ENCODE measurements at places on chromosomes 13 and 19.

GRCh38 chr19:18271433-18271841, 2.8 kb downstream of the IQCN start:
- no peak overlapping the region for H3K27ac ChIP-seq
- H3K4me1 ChIP-seq = peaks cover 24% of the 10 kb centered on the region
- no peak overlapping the region for H3K4me3 ChIP-seq
- no peaks in the 10 kb centered on the region for H3K27me3 ChIP-seq
- DNase-seq = no peak
- H3K36me3 ChIP-seq = peaks cover 28% of the 10 kb centered on the region

DNA sequence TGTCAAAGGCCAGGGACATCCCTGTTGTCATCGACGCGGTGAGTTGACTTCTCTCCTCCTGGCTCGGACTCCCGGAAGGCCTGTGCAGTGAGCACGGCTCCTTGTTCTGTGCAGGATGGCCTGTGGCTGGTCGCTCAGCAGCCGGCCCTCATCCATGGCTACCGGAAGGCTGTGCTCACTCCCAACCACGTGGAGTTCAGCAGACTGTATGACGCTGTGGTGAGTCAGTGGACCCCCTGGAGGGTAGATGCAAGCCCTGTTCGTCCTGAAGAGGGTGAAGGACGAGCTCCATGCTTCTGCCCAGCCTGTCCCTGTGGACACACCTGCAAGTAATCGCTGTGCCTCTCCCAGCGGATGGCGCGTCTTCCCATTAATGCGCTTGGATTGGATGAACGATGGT, 19.2 kb downstream of the NAXD start:
- H3K36me3 ChIP-seq = peaks cover 78% of the 10 kb centered on the region
- no peaks in the 10 kb centered on the region for H3K4me1 ChIP-seq
- DNase-seq = peak; percentile 20
- H3K27ac ChIP-seq = no peak overlapping the region
- no peaks in the 10 kb centered on the region for H3K27me3 ChIP-seq

- H3K27ac ChIP-seq = no peak overlapping the region
- no peaks in the 10 kb centered on the region for H3K4me1 ChIP-seq
- no peak for DNase-seq
- H3K36me3 ChIP-seq = no peaks in the 10 kb centered on the region
- H3K27me3 ChIP-seq = no peaks in the 10 kb centered on the region
These were observed 473.1 kb downstream of the TDRD3 start for GRCh38 chr13:60869941-60870613.

DNA sequence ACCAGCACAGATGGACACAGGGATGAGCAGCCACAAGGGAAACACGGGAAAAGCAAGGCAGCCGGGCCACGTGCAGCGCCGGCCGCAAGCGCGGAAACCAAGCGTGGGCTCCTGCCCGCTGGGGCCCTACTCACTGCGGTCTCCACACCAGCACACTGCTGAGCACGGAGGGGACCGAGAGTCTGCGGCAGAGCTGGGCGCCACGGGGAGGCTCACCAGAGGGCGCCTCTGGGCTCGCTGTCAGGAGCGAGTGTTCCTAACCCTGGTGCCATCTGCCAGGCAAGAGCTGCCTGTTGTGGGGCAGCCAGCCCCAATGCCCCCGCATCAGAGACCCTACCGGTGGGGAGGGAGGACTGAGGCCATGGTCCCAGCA, 26.5 kb downstream of the MPND start:
- peaks cover 78% of the 10 kb centered on the region for H3K4me1 ChIP-seq
- DNase-seq = peak; percentile 74

GRCh38 chr19:42440357-42441048, 2.2 kb downstream of the CXCL17 start:
- no peak overlapping the region for H3K27ac ChIP-seq
- peak; percentile 89 for DNase-seq
- no peaks in the 10 kb centered on the region for H3K27me3 ChIP-seq
- no peaks in the 10 kb centered on the region for H3K36me3 ChIP-seq
- peaks cover 34% of the 10 kb centered on the region for H3K4me1 ChIP-seq

DNA sequence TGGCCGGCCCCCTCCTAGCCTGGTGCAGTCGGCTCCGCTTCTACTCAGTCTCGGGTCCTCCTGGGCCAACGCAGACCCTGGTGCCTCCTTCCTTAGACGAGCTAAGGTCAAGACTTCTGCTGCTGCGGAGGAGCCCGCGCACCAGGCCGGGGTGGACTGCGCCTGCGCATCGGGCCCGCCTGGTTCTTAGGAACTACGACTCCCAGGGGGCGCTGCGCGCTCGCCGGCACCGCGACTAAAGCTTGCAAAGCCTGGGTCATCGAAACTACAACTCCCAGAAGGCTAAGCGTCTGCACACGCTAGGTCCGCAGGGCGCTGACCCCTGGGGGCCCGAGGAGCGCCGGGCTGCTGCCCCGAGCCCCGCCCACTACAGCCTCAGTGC, at the start of gene ZNF835:
Gene ZNF835, minus strand, starts transcription at position 145 of the 382 bp plus-strand sequence. CDS start 6,559 bp downstream, outside the sequence.
- H3K27me3 ChIP-seq = no peaks in the 10 kb centered on the region
- H3K4me1 ChIP-seq = peaks cover 10% of the 10 kb centered on the region

DNA sequence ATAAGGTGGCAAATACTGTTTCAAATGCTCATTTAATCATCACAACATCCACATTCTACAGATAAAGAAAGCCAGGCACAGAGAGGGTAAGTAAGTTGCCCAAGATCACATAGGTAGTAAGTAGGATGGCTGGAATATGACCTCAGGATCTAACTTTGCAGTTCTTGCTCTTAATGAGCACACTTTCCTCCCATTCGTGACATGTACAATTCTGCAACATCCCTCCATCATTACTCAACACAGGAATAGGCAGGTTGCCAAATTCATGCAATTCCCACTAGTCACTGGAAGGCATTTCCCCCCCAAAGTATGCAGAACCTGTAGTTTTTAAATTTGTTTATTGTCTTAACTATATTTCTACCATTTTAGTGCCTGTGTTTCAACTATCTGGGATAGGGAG, 109.2 kb downstream of the OLFM4 start:
- H3K4me1 ChIP-seq = no peaks in the 10 kb centered on the region
- DNase-seq = no peak
- H3K27ac ChIP-seq = peak overlapping the region; percentile 24
- H3K36me3 ChIP-seq = no peaks in the 10 kb centered on the region

DNA sequence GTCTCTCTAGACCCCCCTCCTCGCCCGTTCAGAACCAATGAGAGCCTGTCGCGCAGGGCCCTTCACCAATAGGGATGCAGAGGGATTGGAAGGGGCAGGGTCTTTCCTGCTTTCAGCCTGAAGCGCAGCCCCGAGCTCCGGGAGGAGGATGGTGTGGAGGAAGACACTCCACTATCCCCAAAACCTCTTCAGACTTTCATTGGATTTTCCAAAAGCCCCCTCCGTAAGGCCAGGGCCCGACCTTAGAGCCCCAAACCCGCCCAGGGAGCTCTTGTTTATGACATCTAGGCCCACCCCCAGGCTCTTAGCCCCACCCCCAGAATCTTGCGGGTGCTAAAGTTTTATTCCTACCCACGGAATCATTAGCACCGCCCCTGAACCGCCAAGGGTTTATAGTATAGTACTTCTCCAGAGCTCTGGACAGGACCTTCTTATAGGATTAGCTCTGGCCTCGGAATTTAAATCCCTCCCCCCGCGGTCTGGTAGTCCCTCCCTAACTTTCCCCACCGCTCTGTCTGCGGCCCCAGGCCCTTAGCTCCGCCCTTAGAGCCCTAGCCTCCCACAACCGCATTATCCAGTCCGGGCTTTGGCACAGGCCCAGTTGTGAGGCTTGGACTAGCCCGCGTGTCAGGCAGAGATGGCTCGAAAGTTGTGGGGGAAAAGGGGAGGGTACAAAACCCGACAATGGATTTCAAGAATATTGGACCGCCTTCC, 6.6 kb upstream of the EML2 start:
- peak overlapping the region; percentile 54 for H3K4me3 ChIP-seq
- DNase-seq = peak; percentile 76
- peak overlapping the region; percentile 56 for H3K27ac ChIP-seq
- no peaks in the 10 kb centered on the region for H3K36me3 ChIP-seq

DNA sequence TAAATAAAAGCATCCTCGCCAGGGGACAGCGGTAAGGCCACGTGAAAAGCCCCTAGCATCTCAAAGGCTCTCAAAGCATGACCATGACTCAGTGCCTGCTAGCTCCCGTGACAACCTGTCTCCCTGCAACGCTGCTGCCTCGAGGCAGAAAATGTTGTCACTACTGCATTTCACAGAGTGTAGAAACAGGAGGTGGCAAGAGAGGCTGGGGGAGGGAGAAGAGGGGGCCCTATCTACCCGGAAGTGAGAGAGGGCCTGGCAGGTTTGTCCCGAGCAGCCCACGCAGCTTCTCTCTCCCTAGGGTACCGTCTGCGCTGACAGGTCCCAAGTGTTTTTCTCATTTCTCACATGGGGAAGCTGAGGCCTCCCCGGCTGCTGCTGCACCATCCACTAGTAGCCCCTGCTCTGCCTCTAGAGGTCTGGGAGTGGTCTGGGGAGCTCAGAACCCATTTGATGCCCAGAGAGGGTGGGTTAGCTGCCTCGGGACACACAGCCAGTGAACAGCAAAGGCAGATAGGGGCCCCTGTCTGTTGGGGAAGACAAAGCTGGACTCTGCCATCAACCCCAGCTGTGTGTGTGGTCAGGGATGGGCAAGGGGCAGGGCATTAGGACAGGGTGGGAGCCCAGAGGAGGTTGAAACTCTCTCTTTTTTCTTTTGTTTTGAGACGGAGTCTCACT, 3.7 kb downstream of the TINCR start:
- H3K36me3 ChIP-seq = no peaks in the 10 kb centered on the region
- H3K4me3 ChIP-seq = no peak overlapping the region
- H3K4me1 ChIP-seq = no peaks in the 10 kb centered on the region
- H3K27ac ChIP-seq = no peak overlapping the region
- H3K27me3 ChIP-seq = peaks cover 44% of the 10 kb centered on the region

DNA sequence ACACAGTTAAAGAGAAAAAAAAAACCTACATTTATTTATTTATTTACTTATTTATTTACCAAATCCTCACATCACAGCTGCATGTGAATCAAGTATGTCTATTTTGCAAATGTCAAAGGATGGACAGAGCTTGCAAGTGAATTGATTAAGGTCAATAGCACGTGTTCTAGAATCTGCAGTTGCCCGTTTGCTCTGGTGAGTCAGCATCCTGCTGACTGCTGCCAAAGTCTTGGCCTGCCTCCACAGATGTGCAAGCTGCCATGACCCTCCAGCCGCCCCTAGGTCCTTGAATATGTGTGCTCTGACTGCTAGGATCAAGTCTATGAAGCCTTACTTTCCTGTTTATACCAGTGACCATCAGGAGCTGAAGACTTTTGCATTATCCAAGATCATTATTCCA, 320.6 kb downstream of the GPC5 start:
- H3K27me3 ChIP-seq = no peaks in the 10 kb centered on the region
- H3K36me3 ChIP-seq = no peaks in the 10 kb centered on the region
- no peak overlapping the region for H3K4me3 ChIP-seq
- H3K27ac ChIP-seq = no peak overlapping the region
- no peak for DNase-seq
- H3K4me1 ChIP-seq = no peaks in the 10 kb centered on the region

GRCh38 chr13:49517461-49517860, 21.7 kb downstream of the PHF11 start:
- no peaks in the 10 kb centered on the region for H3K27me3 ChIP-seq
- peaks cover 88% of the 10 kb centered on the region for H3K36me3 ChIP-seq
- H3K4me1 ChIP-seq = no peaks in the 10 kb centered on the region
- DNase-seq = no peak
- no peak overlapping the region for H3K4me3 ChIP-seq

GRCh38 chr13:109160357-109160756, 530.9 kb downstream of the MYO16 start:
- H3K4me3 ChIP-seq = no peak overlapping the region
- no peaks in the 10 kb centered on the region for H3K36me3 ChIP-seq
- DNase-seq = no peak
- no peaks in the 10 kb centered on the region for H3K27me3 ChIP-seq

GRCh38 chr13:79485014-79485811, 4.3 kb downstream of the NDFIP2 start:
- no peaks in the 10 kb centered on the region for H3K36me3 ChIP-seq
- no peak overlapping the region for H3K4me3 ChIP-seq
- no peaks in the 10 kb centered on the region for H3K27me3 ChIP-seq
- H3K27ac ChIP-seq = no peak overlapping the region

- H3K27ac ChIP-seq = no peak overlapping the region
- no peak overlapping the region for H3K4me3 ChIP-seq
- peaks cover 59% of the 10 kb centered on the region for H3K27me3 ChIP-seq
- DNase-seq = no peak
- H3K36me3 ChIP-seq = no peaks in the 10 kb centered on the region
These were observed 4.6 kb upstream of the TPRX2 start for GRCh38 chr19:47854459-47854858.

GRCh38 chr19:16429066-16429758, 42.6 kb downstream of the EPS15L1 start:
- peak; percentile 75 for DNase-seq
- peaks cover 86% of the 10 kb centered on the region for H3K36me3 ChIP-seq
- no peaks in the 10 kb centered on the region for H3K27me3 ChIP-seq
- no peak overlapping the region for H3K27ac ChIP-seq
- H3K4me3 ChIP-seq = no peak overlapping the region

- no peak overlapping the region for H3K4me3 ChIP-seq
- H3K4me1 ChIP-seq = no peaks in the 10 kb centered on the region
- H3K27ac ChIP-seq = no peak overlapping the region
These were observed 38.2 kb downstream of the TMTC4 start for GRCh38 chr13:100636441-100636840.

GRCh38 chr19:43726736-43727592, 11.1 kb downstream of the IRGC start:
- H3K27ac ChIP-seq = no peak overlapping the region
- peaks cover 41% of the 10 kb centered on the region for H3K36me3 ChIP-seq
- no peaks in the 10 kb centered on the region for H3K27me3 ChIP-seq
- DNase-seq = no peak

GRCh38 chr19:41223431-41224234, 4.6 kb downstream of the AXL start:
- no peak for DNase-seq
- H3K27me3 ChIP-seq = peaks cover 23% of the 10 kb centered on the region
- H3K36me3 ChIP-seq = no peaks in the 10 kb centered on the region
- peaks cover 19% of the 10 kb centered on the region for H3K4me1 ChIP-seq
- no peak overlapping the region for H3K4me3 ChIP-seq

DNA sequence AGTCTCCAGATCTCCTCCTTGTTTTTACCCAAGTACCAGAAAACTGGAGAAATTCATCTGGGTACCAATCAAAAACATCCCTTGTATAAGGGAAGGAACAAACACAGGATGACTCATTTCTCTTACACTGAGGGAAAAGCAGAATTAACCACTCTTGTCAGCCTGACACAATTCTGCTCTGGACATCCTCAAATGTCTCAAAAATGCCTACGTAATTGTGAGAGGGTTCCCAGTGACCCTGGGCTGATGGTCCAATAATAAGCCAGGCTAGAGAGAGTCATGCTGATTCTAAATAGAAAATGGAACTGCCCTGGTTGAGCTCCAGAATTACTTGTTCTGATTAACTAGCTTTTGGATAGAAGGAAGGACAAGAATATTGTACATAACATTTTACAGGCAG, 14.5 kb downstream of the ZNF708 start:
- no peaks in the 10 kb centered on the region for H3K27me3 ChIP-seq
- H3K27ac ChIP-seq = no peak overlapping the region
- H3K36me3 ChIP-seq = peaks cover 13% of the 10 kb centered on the region
- H3K4me1 ChIP-seq = no peaks in the 10 kb centered on the region
- no peak for DNase-seq

DNA sequence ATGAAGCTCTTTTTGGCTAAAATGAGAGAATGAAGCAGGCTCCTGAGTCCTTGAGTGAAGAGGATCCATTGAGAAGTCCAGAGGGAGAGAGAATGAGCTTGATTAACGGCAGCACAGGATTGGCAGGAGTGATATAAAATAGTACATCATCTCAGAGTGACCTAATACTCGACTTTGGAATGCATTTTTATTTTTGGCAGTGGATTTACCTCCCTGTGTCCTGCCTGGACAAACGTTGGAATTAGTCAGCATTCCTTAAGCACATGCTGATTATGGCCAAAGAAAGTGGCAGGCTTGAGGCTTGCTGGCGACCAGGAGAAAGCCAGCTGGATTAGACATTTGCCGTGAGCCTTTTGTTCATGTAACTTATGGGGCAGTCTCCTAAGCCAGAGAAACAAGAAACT, 22.9 kb downstream of the LRCH1 start:
- H3K27ac ChIP-seq = no peak overlapping the region
- H3K36me3 ChIP-seq = no peaks in the 10 kb centered on the region

All from lower lobe of right lung (tissue), 2 donors.